ENCODE measurements at places on chromosomes 16 and 17.

GRCh38 chr16:80058214-80058613 is 457.7 kb upstream of the MAF start:
- no peak overlapping the region for H3K27ac ChIP-seq
- no peak for DNase-seq
- H3K4me3 ChIP-seq, result no peak overlapping the region
- no peaks in the 10 kb centered on the region for H3K36me3 ChIP-seq
- peaks cover 5% of the 10 kb centered on the region for H3K4me1 ChIP-seq
- no peaks in the 10 kb centered on the region for H3K27me3 ChIP-seq

DNA sequence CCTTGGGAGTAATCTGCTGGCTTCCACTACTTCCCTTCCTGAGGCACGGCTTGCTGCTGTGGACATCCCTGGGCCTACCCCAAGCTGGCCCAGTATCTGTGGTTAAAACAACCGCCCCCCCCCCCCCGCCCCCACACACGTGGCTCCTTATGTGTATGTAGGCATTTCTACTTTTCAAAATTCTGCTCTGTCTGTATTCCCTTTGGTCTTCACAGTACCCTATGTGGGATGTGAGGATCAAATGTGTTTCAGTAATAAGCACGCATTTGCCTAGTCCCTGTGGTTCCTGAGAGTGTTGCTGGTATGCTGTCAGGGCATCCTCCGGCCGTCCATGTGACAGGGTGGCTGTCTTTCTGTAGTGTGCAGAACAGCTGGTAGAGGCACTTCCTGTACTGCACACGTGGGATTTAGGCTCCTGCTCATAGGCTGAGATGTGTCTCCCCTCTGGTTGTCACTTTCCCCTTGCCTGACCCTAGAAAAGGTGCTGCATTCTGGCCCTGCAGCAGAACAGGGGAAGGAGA is 2.2 kb downstream of the NT5M start:
- no peak overlapping the region for H3K27ac ChIP-seq
- H3K36me3 ChIP-seq, result peaks cover 13% of the 10 kb centered on the region
- H3K27me3 ChIP-seq, result peaks cover 13% of the 10 kb centered on the region
- H3K4me3 ChIP-seq, result peak overlapping the region; percentile 45
- peaks cover 23% of the 10 kb centered on the region for H3K4me1 ChIP-seq
- no peak for DNase-seq

DNA sequence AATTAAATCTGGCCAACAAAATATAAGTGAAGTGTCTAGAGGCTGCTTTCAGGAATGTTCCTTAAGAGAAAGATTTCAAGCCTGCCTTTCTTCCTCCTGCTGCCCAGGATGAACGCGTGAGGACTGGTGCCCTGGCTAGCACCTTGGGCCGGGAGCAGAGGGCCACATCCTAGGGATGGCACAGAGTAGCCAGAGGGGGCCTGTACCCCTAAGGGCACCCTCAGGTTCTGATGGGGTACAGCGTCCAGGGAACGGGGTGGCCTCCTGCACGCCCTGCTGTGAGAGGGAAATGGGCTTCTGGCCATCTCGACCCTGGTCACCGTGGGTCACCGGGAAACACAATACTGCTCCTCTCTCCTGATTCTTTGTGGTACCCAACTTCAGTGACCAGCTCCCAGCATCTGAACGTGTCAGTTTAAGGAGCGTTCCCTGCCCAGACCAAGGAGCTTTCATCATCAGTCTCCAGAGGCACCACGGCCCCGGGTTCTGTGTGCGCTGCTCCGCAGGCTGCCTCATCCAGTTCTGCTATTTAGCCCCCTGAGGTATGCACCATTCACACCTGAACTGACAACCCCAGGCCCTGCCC is 40.3 kb downstream of the MAP1LC3B start:
- no peak overlapping the region for H3K4me3 ChIP-seq
- H3K4me1 ChIP-seq, result peaks cover 8% of the 10 kb centered on the region
- DNase-seq, result no peak
- peak overlapping the region; percentile 45 for H3K27ac ChIP-seq
- peaks cover 10% of the 10 kb centered on the region for H3K36me3 ChIP-seq

DNA sequence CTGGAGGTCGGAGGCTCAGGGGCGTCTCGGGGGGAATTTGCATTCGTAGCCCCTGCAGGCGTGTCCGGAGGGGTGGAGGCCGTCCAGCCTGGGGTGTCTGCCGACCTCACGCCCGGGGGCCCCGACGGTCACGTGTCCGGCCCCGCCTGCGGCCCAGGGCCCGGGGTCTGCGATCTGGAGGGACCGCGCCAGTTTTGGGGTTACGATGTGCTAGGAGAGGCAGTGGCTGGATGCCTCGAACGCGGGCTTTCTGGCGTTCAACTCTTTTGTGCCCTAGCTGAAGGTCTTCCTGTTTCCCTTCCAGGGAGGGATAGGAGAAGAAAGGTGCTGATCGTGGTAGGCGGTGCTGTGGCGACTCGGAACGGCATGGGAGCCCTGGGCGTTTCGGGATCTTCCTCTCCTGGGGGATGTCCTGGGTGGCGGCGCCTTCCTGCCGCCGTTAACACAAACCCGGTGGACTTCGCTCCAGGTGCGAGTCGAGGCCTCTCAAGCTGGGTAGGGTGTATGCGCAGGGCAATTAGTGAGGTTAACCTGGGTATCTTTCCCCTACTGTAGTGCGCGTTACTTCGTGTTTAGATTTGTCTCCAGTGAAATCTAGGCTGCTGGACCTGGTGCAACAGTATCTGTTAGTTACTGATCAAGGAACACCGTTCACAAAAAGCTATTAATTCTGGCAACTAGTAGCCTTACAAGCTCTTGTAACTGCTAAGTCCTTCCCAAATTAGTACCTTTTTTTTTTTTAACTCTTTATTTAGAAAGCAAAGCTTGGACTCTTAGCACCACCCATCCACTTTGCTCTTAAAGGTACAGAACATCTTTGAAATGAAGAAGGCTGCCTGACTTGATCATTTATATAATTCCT is 1.3 kb downstream of the AKAP1 start:
- peaks cover 2% of the 10 kb centered on the region for H3K27me3 ChIP-seq
- no peak overlapping the region for H3K27ac ChIP-seq
- H3K36me3 ChIP-seq, result no peaks in the 10 kb centered on the region
- peaks cover 62% of the 10 kb centered on the region for H3K4me1 ChIP-seq
- DNase-seq, result peak; percentile 36
- H3K4me3 ChIP-seq, result peak overlapping the region; percentile 80

DNA sequence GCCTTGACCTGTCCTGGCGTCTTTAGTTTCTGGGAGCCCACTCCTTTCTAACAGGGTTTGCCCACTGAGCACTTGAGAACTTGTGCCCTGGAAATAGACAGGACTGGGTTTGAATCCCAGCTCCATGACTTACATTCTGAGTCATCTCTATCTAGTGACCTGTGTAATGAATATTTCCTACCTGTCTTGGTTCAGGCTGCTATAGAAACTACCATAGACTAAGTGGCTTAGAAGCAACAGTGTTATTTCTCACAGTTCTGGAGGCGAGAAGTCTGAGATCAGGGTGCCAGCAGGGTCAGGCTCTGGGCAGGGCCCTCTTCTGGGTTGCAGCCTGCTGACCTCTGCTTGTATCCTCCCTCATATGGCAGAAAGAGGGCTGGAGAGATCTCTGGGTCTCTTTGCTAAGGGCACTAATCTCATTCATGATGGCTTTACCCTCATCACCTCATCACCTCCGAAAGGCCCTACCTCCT is 110.7 kb upstream of the DHX40 start:
- H3K27ac ChIP-seq, result no peak overlapping the region
- no peaks in the 10 kb centered on the region for H3K27me3 ChIP-seq
- H3K4me3 ChIP-seq, result no peak overlapping the region
- no peaks in the 10 kb centered on the region for H3K4me1 ChIP-seq

DNA sequence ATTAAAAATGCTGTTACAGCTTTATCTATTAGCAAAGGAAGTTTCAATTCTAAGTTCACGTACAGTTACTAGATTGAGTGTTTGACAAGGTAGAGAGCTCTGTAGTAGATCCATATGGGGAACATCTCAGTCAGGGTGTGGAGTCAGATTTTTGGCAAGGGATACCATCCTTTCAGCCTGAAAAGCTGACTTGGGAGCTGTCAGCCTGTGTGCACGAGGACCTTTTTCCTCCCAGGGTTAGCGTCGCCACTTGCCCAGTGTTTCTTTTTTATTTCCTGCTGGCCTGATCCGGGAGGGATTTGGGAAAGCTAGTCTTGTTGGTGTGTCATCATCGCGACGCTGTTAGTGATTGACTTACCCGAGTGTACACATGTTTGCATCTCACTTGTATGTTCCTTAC is 29.5 kb downstream of the WWOX start:
- H3K27ac ChIP-seq, result no peak overlapping the region
- no peak for DNase-seq
- H3K27me3 ChIP-seq, result no peaks in the 10 kb centered on the region
- H3K36me3 ChIP-seq, result peaks cover 4% of the 10 kb centered on the region

DNA sequence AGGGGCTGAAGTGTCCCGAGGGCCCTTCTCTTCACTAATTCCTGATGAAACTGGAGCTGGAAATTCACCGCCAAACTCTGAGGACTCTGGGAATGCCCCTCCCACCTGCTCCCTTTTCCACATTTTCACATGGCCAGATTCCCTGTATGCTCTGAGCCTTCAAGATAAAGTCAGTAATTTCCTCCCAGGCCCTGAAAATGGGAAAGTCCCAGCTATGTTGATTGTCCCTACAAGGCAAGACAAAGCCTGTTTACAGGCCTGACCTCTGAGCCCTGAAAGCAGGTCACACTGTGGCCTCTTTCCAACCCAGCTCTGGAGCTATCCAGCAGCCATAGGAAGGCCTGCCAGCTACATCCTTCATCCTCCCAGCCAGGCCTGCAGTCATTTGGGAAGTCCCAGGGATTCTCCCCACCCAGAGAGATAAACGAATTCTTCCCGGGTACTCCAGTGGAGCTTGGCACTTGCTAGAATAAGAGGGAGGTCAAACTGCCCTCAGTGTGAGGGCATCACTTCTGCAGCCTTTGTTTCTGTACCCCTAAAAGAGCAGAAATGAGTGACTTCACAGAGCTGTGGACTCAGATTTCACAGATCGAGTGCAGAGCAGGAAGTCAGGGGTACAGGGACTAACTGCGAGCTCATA is 19.6 kb upstream of the CCL2 start:
- no peak for DNase-seq
- H3K27ac ChIP-seq, result no peak overlapping the region
- H3K36me3 ChIP-seq, result peaks cover 7% of the 10 kb centered on the region
- no peaks in the 10 kb centered on the region for H3K27me3 ChIP-seq
- no peak overlapping the region for H3K4me3 ChIP-seq
